ENCODE measurements at places on chromosomes 5 and 9. TPM values are rescaled to one million over a fixed set of nuclear protein-coding genes. Genes with fewer than 3 reads are reported as not detected.

The C9 gene
- total RNA-seq, result 0.09 TPM

The IFNA21 gene
- total RNA-seq, result not detected

DNA sequence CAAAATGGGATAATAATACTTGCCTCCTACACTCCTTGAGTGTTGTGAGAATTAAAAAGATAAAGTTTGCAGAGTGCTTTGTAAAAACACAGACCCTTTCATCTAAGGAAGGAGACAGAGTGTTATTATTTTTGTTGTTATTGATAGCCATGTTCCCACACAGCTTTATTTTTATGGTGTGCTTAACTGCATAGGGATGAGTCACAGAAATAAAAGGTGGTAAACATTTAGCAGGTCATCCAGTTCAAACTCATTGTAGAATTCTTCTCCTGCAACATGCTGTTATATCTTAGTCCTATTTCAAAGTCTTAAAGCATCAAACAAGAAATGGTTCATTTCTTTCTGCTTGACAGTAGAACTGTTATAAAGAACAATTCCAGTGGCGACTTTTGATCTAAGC is 367.5 kb upstream of the ACTBL2 start:
- no peak for DNase-seq

GRCh38 chr5:176887252-176887849 is 11.8 kb downstream of the HK3 start:
- DNase-seq, result no peak

DNA sequence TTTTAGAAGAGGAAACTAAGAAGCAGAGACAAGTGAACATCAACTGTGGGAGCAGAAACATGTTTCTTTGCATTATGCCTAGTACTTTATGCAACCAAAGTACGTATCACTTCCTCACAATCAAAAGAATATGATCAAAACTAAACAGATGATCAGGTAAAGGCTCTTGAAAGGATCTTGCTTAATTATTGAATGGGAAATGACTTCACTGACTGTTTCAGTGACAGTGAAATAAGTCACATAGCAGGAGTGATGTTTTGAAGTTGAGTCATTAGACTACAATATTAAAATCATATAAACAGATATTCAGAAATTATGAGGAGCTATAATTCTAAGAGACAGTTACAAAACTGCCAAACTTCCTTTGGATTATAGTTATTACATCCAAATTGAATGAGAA is 527.3 kb downstream of the MTRR start:
- DNase-seq, result no peak

DNA sequence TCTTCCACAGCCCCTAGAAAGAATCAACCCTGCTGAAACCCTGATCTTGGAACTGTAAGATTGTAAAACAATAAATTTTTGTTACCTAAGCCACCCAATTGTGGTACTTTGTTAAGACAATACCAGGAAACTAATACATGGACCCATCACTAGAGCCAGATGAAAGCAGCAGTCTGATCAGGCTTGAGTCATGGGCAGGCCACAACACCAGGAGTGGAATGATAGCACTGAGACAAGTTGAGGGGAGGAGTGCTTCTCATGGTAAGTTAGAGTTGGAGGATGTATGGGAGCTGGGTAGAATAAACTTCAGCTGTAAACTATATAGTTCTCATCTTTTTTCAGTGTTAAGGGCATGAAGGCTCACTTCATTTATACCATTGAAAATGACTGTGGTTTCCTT is 164.4 kb upstream of the OR13F1 start:
- no peak for DNase-seq

- DNase-seq, result no peak
Measured at GRCh38 chr9:77830618-77831285, 182.6 kb upstream of the GNA14 start.

Data from HFFc6 (cell line).